ENCODE measurements at places on chromosomes 2 and 18.

GRCh38 chr2:46471-47345, at the start of gene FAM110C:
Gene FAM110C (minus strand): TSS chr2:46505. CDS start chr2:46385, 120 bp downstream.
- no peak for DNase-seq

DNA sequence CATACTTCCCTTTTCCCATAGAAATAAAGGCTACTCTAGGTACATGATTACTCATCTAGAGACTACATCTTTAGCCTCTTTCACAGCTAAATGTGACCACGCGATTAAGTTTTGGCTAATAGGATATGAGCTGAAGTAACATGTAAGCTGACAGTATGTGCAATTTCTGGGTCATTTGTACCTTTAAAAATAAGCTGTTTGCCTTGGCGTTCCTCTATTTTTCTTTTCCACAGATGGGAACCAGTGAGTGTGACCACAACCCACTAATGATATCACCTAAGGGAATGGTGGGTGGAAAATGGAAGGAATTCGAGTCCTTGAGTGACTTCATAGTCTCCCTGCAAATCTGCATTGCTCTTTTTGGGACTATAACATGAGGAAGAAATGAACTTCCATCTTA, 11.7 kb upstream of the NABP1 start:
- DNase-seq: no peak

DNA sequence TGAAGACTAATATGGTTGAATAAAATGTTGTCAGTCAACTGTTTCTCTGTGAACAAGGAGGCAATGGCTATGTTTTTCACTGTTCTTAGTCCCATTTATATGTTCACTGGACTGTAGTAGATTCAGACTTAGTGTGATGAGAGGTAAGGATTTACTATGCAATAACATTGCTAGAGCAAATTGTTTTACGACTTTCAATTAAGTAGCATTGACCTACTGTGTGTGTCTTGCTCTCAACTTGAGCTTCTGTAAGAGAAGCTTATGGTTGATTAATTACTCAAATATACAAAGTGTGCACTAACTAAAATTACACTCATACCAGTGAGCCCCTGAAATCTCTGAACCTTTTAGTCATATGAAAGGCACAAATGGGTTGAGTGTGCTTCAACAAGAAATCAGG, 168.6 kb downstream of the RAPGEF4 start:
- no peak for DNase-seq

DNA sequence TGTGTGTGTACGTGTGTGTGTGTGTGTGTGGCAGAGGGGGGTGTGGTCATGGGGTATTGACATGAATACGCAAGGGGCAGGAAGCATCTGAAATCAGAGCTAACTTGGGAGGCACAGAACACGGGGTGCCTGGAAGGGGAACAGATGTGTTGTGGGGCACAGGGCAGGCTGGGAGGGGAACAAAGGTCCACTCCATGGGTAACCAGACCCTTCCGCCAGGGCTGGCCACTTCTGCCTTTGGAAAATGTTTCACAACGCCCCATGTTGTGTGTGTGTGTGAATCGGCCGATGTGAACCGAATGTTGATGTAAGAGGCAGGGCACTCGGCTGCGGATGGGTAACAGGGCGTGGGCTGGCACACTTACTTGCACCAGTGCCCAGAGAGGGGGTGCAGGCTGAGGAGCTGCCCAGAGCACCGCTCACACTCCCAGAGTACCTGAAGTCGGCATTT, at the start of gene SLC11A1:
SLC11A1 (plus strand) TSS at position 358 of the 451 bp plus-strand sequence. CDS start 96 bp downstream, outside the sequence.
- no peak for DNase-seq

Data from fibroblast of skin of left biceps (primary cell).